NCI-H460 (cell line): ENCODE measurements at places on chromosomes 1 and 21. TPM values are rescaled to one million over a fixed set of nuclear protein-coding genes. Genes with fewer than 3 reads are reported as not detected.
A peak's percentile ranks its signal among the peaks of the same experiment; 100 is the strongest.

CTPS1 gene
- 111 and 116 TPM in 2 replicates for total RNA-seq

ACOT11 gene
- 0.07 and 0.20 TPM in 2 replicates for total RNA-seq

- DNase-seq, result no peak
Measured at GRCh38 chr1:207883660-207884250, 27.2 kb downstream of the CD34 start.

GRCh38 chr1:37825506-37825905 lies 17.5 kb upstream of the YRDC start:
- DNase-seq, result no peak

NRIP1 gene
- 15.3 and 17.0 TPM in 2 replicates for total RNA-seq

HNRNPU gene
- total RNA-seq, result 447 and 511 TPM in 2 replicates

DNA sequence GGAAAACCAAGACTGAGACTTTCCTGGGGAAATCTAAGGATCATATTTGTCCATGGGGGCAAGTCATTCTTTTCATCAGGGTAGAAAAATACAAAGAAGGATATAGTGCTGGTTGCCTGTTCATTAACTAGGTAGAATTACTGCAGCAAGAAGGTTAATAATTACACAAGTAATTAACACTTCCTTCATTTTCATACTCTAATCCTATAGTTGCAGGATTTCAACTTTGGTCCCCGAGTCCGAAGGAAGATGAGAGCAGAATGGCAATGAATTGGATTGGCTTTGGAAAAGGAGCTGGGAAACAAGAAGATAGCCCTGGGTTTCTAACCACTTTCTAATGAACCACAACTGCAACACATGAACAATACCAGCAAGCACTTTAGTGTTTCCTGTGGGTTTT lies 199.2 kb upstream of the ESRRG start:
- no peak for DNase-seq

GRCh38 chr1:180168786-180169639 lies 14.3 kb downstream of the QSOX1 start:
- peak; percentile 26 for DNase-seq

DNA sequence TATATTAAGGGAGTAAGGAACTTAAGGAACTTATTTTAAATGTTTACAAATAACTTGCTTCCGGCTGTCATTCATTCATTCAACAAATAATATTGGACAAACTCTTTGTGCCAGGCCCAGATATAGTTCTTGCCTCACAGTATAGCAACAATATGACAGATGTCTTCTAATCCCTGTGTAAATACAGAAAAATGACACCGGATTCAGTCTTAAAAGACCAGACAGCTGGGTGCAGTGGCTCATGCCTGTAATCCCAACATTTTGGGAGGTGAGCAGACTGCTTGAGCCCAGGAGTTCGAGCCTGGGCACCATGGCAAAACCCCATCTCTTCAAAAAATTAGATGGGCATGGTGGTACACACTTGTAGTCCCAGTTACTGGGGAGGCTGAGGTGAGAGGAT lies 23.7 kb downstream of the EIF2B3 start:
- peak; percentile 22 for DNase-seq

DNA sequence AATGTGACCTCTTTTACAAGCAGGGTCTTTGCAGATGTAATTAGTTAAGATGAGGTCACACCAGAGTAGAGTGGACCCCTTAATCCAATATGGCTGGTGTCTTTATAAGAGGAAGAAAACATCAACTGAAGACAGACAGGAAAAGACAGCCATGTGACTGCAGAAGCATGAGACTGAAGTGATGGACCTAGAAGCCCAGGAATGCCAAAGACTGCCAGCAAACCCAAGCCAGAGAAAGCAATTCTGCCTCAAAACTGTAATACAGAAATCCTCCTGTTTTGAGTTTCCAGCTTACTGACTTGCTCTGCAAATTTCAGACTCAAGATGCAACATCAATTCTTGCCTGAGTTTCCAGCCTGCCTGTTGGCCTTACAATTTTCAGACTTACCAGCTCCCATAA lies 17.3 kb downstream of the ENAH start:
- no peak for DNase-seq

VHLL gene
- total RNA-seq, result not detected in 2 replicates

DNA sequence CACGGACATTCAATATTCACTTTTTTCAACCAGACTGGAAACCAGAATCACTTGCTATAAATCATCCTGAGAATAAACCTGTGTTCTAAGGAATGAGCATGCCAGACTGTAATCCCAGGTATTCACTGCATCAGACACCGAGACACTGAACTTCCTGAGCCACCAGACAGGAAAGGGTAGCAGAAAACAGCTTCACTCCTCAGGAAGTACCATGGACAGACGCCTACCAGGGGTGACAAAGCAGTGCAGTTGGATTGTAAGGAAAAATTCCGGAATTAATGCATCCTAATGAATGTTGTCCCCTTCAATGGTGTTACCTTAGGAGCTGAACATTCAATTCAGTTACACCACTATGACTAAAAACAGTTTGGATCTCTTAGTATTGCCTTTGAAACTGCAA lies 156.1 kb downstream of the PIGK start:
- no peak for DNase-seq
